ENCODE measurements at places on chromosomes 1 and 21. TPM values are rescaled to one million over a fixed set of nuclear protein-coding genes. Genes with fewer than 3 reads are reported as not detected.

DNA sequence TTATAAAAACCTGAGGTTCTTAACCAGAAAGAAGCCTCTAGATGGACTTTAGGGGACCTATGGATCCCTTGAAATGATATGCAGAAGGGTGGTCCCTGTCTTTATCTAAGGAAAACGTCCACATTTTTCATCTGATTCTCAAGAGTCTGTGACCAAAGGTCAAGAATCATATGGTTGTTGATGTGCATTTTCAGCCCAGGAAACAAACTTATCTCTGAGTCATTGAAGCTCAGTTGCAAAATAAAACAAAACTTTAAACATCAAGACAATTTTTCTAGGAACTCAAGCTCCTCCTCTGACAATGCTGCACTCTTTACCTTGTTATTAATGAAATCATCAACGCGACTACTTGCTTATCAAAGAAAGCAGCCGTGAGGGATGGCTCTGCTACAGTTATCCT, 83.3 kb downstream of the TIAM1 start:
- DNase-seq = no peak

S100A3 gene
- 55.5 TPM for total RNA-seq

DNA sequence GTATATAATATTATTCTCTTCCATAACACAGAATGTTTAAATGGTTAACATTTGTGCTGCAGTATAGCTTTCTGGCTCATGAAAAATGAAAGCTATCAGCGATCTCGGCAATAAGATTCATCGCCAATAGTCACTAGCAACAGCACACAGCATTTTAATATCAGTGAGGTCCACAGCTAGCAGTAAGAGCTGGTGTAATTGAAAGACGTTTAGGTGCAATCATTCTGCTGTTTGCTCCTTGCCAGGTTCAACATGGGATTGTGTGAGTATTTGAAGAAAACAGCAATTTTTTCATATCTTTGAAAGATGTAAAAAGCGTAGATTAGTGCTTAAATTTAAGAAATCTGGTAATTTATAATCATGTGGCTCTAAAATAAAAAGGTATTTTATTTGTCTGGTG, 20.1 kb downstream of the PRKACB start:
- DNase-seq = no peak

MARK1 gene
- not detected for total RNA-seq

SLC9C2 gene
- total RNA-seq = not detected

TCEA3 gene
- total RNA-seq = 1.5 TPM

TMIGD3 gene
- not detected for total RNA-seq

DNA sequence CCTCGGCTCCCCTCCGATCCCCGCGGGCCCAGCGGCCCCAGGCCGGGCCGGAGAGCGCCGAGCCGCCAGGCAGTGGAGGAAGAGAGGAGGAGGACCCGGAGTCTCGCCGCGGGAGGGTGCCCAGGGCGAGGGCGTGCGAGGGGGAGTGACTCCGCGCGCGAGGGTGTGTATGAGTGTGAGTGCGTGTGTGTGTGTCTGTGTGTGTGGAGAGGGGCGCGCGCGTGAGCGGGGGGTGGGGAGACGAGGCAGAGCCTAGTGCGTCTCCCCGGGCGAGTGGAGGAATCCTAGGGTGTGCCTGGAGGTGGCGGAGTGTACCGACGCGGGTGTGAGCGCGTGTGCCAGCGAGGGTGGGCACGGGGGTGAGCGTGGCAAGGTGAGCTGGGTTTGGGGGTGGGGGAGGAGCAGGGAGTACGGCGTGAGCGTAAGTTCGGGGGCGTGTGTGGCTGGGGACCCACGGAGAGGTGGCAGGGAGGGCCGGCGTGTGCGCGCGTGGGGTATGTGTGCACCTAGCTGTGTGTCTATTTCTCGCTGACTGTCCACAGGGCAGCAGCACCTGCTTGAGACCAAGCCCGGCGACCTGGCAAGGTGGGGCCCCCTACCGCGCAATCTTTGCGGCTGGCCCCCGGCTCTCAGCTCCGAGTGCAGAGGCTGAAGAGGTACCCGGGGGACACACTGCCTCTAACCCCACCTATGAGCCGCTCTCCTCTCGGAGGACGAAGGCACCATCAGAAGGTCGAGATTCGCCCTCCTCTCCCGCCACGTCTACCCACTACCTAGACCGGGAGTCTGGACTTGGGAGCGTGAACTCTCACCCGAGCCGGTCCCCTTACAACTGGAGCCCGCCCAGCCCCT, 784 bp upstream of the KCND3 start:
- DNase-seq = peak; percentile 1

- DNase-seq = no peak
These were observed 185.5 kb downstream of the ZNF281 start for GRCh38 chr1:200224315-200224714.

- no peak for DNase-seq
These were observed 65.7 kb upstream of the CACHD1 start for GRCh38 chr1:64404202-64404601.

SYPL2 gene
- 0.34 TPM for total RNA-seq

GRCh38 chr1:33743221-33743998, 120.5 kb upstream of the HMGB4 start:
- no peak for DNase-seq

- no peak for DNase-seq
These were observed 29.8 kb downstream of the COL6A1 start for GRCh38 chr21:46011267-46011967.

GRCh38 chr1:208985231-208985630, 598.3 kb upstream of the CAMK1G start:
- no peak for DNase-seq

DNA sequence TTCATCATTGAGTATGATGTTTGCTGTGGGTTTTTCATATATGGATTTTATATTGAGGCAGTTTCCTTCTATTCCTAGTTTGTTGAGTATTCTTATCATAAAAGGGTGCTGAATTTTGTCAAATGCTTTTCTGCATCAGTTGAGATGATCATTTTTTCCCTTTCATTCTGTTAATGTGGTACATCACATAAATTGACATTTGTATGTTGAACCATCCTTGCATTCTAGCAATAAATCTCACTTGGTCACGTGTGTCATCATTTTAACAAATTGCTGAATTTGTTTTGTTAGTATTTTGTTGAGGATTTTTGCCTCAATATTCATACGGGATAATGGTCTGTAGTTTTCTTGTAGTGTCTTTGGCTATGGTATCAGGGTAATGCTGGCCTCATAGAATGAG, 19.9 kb downstream of the TTC34 start:
- no peak for DNase-seq

GJB4 gene
- total RNA-seq = not detected

- DNase-seq = no peak
These were observed 102.0 kb downstream of the FMN2 start for GRCh38 chr1:240193679-240194078.

H3-3A gene
- total RNA-seq = 162 TPM

GRCh38 chr1:185096531-185096930, 51.2 kb downstream of the RNF2 start:
- no peak for DNase-seq

HES3 gene
- total RNA-seq = not detected

DNA sequence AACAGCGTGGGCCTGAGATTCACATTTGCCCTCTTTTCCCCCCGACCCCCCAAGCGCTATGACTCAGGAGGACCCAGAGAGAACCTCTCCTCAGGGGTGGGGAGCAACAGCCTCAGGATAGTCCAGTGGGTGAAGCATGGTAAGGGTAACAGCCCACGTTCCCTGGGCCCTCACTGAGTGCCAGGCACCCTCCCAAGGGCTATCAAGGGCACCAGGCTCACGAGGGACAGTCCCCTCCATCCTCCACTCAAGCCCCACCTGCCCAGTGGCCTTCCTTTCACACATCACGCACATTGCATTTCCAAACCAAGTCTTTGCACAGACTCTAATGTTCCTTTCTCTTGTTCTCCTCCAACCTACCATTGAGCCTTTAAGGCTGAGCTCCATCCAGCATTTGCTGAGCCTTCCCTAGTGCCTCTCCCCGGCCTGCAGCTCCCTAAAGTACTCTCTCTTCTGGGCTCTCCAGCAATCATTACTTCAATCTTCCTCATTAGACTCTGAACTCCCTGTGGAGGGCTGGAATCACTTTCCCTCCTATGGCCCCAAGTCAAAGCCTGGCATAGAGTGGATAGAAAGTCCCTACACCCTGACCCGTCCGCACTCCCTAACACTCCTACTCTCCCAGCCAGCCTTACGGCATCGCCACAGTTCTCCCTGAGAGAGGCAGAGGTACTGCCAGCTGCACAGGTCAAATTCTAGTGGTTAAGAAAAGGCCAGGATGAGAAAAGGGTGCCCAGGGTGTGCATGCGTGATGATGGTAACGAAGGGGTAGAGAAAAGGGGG, 1.0 kb downstream of the AKR7A2 start:
- peak; percentile 27 for DNase-seq

OVAAL gene
- 0.11 TPM for total RNA-seq

- DNase-seq = no peak
These were observed 179.1 kb upstream of the BEND5 start for GRCh38 chr1:48955774-48956173.

GRCh38 chr1:71044833-71045232, 2.8 kb downstream of the PTGER3 start:
- DNase-seq = no peak

- DNase-seq = peak; percentile 84
These were observed 54.7 kb downstream of the UMODL1 start for GRCh38 chr21:42125571-42126544.

- no peak for DNase-seq
These were observed 39.2 kb downstream of the PRMT6 start for GRCh38 chr1:107095647-107096046.

DNA sequence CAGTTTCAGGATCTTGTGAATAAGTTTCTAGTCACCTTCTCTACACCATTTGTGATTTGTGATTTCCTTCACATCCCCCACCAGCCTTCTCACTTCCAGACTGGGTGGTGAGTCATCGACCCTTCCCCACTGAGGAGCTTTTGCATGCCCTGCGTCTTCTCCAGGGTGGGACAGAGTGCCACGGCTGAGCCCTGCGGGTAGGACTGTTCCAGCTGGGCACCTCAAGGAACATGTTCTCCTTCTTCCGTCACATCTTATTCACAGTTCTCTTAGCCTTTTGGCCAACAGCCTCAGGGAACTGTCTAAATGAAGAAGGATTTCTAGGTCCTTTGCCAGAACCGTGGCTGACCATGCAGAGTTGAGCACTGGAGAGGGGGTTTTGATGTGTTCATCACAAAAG, 116.5 kb downstream of the TMEM53 start:
- DNase-seq = no peak

DNA sequence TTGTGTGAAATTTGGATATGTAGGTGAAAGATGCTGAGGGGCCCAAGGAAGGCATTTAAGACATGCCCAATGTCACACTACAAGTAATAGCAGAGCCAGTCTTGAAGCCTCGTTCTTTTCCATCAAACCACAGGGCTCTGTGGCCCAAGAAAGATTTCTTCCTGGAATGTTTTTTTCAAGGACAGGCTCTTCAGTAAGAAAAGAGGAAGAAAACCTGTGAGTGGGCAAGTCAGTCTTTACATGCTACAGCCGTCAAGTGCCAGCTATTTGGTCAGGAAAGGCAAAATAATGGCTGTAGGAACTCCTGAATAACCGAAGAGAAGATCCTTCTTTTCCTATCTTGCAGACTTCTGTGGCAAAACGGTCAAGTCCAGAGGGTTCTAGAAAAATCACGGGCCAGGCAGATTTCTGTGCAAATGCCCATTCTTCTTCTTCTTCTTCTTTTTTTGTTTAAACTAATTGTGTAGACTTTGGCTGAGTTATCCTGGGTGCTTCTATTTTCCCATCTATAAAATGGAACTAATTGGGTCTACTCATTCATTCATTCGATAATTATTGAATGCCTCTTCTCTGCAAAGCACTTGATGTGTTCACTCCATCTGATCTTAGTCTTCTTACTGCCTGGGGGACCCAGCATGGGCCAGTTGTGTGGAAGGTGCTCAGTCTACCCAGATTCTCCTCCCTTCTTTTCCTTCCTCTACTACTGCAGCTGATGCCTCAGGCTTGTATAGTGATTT, 1.9 kb upstream of the ID3 start:
- DNase-seq = no peak

DNA sequence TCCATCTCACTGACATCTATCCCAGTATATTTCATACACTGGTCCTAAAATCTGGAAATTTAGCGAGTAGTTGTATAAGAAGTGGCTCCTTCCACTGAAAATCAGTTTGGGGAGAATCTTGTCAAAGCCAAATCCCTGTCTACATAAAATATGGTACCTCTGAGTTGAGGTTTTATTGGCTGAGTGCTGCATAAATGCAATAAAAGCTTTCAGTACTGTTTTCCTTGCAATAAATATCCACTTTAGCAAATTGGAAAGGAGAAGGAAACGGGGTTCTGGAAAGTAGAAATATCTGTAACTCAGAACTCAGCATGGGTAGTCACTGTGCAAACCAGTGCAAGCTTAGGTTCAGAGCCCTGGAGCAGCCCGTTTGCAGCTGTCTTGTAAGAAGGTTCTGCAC, 580.2 kb downstream of the SMYD3 start:
- no peak for DNase-seq

OXCT2 gene
- total RNA-seq = 0.58 TPM

DNA sequence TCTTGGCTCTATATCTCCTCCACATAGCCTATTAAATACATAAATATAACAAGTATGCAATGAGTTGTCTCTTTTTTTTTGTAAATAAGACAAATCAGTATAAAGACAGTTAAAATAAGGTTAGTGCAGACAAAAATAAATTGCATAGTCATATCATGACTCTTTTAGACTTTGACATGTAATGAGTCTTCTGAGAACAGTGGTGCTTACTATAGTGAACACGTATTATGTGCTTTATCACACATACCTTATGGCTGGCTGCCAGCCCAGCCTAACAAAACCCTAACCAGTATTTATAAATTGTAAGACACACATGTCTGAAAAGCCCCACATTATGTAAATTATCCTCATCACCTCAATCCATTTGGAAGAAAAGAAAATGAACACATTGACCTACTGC, 29.1 kb upstream of the F13B start:
- DNase-seq = no peak

DNA sequence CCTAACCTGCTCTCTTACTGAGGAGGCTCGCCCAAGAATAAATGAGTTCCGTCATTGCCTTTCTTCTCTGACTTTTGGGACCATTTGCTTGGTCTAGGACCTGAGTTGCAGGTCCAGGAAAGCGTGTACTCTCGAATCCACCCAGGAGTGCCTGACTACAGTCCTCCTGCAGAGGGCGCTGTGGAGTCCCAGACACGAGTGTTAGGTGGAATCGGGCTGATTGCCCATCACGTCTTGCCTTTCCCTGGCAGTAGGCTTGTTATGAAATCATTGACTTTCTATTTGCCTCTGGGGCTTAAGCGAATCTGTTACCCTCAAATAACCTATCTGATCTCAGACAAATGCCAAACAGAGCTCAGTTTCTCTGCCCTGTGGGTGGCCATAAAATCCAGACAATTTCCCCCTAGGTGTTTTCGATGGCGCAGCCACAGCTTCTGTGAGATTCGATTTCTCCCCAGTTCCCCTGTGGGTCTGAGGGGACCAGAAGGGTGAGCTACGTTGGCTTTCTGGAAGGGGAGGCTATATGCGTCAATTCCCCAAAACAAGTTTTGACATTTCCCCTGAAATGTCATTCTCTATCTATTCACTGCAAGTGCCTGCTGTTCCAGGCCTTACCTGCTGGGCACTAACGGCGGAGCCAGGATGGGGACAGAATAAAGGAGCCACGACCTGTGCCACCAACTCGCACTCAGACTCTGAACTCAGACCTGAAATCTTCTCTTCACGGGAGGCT, at the start of gene IL20:
TSS of gene IL20 (plus strand) at position 685 of the 733 bp plus-strand sequence. CDS start 230 bp downstream, outside the sequence.
- DNase-seq = peak; percentile 71

KPRP gene
- 0.13 TPM for total RNA-seq

HCRTR1 gene
- total RNA-seq = not detected

All from LHCN-M2 (cell line).